SK-N-DZ (cell line): ENCODE measurements at places on chromosomes 6 and 20.

GRCh38 chr20:34578521-34578920 is 20.0 kb downstream of the MAP1LC3A start:
- no peak for DNase-seq

DNA sequence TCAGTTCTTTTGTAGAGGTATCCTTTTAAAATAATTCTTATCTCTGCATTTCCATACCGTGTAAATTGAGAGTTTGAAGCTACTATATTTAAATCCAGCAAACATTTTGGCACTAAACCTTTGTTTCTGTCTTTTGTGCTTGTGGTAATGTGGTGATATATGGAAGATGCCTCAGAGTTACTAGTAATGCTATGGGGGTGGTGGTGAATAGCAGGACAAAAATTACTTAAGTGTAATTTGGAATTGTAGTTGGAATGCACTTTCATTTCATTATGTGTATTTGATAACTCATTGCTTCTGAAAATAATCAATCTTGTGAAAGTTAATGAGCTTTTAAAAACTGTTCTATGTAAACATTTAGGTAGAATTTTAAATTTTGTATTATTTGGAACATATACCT is 404.5 kb downstream of the PHF3 start:
- no peak for DNase-seq

DNA sequence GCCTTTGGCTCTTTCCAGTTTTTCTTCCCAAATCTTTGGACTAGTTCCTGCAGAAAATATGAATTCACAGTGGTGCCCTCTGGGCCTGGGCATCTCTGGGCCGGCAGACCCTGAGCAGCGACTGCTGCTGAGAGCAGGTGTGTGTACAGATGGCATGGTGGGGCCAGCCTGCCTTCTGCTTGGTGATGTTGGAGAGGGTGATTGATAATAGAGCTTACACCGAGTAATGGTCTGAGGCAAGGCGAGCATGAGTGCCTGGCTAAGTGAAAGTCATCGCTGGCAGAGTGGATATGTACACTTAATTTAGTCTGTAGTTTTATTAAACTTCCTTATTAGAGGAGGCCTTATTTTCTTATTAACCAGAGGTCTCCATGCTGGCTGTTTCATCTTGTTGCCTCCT is 156.9 kb downstream of the CDKAL1 start:
- no peak for DNase-seq

- no peak for DNase-seq
Observed at GRCh38 chr6:82143041-82143481, 104.5 kb downstream of the IBTK start.

DNA sequence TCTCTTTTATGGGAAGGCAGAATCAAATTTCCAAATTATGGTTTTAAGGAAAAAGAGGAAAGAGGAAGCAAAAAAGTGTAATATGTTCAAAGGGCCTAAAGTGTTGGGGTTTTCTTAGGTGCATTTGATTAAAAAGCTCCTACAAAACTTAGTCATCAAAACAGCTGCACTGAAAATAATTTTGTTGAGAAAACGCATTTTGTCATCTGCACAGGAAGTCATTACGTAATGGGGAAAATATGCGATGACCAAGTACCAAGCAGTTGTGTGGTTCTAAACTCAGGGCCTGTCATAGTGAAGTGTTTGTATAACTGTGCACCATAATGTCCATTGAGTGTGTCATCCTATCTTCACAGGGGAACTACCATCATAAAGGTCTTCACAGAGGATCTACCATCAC is 15.6 kb downstream of the HAO1 start:
- DNase-seq: no peak

GRCh38 chr6:3205913-3206312 is 21.5 kb downstream of the TUBB2B start:
- no peak for DNase-seq

- no peak for DNase-seq
Observed at GRCh38 chr20:11989018-11989771, 71.5 kb downstream of the BTBD3 start.

DNA sequence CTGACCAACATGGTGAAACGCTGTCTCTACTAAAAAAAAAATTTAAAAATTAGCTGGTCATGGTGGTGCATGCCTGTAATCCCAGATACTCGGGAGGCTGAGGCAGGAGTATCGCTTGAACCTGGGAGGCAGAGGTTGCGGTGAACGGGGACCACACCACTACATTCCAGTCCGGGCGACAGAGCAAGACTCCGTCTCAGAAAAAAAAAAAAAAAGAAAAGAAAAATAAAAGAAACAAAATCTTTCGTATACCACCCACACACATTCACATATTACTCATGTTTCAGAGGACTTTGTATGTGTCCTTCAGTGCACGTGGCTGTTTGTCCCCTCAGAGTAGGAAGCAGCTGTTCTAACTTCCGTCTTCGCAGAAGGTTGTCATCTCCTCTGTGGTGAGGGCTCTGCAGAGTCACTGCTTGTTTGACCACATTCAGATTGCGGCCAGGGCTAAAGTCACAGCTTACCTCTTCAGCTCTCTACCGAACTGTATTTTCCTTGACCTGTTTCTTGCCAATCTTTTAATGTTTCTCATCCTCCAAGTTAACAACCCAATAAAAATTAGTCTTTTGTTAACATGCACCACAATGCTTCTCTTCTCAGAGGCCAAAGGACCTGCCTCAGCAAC is 36.6 kb upstream of the HIVEP1 start:
- DNase-seq: no peak

DNA sequence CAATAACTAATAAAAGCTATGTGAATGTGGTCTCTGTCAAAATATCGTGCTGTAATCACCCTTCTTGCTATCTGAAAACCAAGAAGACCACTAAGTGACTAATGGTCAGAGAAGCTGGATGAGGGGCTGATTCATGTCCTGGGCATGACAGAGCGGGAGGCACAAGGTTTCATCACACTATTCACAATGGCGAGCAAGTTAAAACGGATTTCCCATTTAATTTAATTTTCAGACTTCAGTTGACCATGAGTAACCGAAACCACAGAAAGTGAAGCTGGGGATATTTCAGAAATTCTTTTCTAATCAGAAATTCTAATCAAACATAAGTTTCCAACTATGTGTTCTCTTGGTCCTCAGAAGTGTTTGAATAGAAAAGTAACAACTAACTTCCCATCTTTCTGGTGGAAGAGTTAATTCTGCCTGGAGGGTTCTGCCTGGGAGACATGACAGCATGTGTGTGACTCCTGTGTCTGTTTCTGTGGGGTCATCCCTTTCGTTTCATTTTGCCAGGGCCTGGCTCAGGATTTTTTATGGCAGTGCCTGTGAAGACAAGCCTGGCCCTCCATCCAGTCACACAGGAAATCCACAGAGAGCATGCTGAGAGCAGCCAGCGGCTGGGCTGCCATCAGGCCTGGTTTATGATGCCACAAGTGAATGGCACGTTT is 98.9 kb downstream of the FAM120B start:
- no peak for DNase-seq

DNA sequence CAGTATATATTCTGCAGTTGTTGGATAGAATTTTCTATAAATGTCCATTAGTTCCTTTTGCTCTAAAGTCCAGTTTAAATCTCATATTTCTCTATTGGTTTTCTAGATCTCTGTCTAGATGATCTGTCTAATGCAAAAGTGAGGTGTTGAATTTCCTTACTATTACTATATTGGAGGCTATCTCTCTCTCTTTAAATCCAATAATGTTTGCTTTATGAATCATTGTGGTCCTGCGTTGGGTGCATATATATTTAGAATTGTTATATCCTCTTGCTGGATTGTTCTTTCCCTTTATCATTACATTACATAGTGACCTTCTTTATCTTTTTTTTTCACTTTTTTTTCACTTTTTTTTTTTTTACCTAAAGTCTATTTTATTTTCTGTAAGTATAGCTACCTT is 208.5 kb upstream of the ASCC3 start:
- no peak for DNase-seq

DNA sequence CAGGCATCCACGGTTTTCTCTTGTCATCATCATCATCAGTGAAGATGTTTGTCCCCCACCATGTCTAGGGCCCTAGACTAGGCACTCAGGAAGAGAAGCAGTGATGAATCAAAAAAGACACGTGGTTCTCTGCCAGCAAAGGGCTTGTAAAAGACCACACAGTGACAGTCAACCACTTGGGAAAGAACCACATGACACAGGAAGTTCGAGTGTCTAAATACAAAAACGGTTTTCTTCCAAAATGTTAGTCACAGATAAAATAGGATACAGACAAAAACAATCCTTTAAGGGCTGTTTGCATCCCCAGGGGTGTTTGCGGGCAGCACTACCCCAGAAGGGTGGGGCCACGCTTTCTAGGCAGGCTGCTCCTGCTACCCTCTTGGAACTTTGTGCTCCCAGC is 356.8 kb upstream of the AGPAT4 start:
- no peak for DNase-seq

GRCh38 chr6:39468385-39468784 is 145.9 kb upstream of the KCNK16 start:
- no peak for DNase-seq

GRCh38 chr6:2369606-2370005 is 124.2 kb upstream of the GMDS start:
- peak; percentile 12 for DNase-seq
